D721Med (cell line): ENCODE measurements at places on chromosomes 7 and 10.

DNA sequence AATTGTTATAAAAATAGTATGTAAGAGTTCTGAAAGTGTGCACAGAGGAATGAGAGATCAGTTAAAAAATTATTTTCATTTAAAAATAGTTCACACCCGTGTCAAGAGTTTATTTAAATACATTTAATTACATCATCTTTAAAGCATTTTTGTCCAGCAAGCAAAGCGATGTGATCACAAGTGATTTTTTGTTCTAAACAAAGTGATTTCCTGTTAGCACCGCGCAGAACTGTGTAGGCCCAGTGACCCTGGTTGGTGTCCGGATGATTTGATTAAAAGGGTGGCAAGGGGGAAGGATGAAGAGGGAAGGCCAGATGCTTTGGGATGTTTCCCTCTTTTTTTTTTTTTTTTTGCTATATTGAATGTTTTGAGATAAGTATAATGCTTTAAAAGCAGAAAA, 227.8 kb upstream of the PITRM1 start:
- no peak for DNase-seq

DNA sequence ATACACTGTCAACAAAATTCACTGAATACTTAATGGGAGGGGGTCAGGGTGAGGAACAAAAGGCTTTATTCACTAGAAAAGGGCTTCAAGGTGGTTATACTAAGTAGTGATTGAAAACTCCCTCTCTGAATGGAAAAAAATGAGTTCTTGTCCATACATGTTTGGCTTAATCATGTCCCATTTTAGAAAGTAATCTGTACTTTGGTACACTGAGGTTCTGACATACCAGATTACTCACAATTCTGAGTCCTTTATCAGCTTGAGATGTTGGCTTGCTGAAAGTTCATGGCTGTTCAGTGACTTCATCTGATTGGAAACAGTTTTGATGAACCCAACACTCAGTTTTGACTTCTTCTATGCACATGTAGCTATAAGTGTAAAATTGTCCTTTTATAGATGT, 12.8 kb upstream of the NOBOX start:
- no peak for DNase-seq

GRCh38 chr7:30057741-30058140, 29.5 kb downstream of the PLEKHA8 start:
- no peak for DNase-seq

DNA sequence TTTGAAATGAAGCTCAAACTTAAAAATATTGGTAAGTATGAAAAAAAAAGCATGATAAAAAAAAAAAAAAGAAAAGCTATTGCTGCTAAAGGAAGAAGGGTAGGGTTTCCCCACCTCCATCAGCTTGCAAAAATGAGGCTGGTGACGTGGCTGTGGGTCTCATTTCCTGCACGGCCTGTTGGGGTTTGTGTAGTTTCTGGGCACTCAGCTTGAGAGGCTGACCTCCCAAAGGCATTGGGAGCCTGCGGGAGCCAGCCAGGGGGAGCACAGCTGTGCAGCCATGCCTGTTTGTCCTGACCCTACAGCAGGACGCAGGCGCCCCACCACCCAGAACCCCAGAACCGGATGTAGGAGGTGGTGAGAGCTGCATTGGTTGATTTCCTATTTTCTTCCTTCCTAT, 48.8 kb upstream of the CARD11 start:
- no peak for DNase-seq

GRCh38 chr7:137545059-137545716, 201.7 kb upstream of the PTN start:
- DNase-seq = no peak

DNA sequence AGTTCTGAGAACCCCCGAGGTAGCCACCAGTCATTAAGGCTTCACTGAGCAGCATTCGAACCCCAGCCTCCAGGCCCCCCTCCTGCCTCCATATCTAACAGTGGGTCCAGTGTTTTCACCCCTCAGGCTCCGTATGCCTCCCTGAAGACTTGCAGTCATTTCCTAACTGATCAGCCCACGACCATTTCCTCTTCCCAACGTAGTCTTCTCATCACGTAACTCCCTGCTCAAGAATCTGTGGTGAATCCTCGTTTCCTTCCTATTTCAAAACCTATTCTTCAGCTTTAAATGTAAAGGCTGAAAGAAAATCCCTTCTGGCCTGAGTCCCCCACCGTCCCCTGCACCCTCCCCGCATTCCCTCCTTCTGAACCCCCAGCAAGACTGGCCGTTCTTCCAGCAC, 21.1 kb downstream of the FRMD4A start:
- DNase-seq = no peak

GRCh38 chr10:101446071-101446470, 92.1 kb downstream of the BTRC start:
- no peak for DNase-seq

- DNase-seq = no peak
These were observed 8.6 kb upstream of the LRRN3 start for GRCh38 chr7:111082351-111082750.

- DNase-seq = no peak
These were observed 458.8 kb upstream of the GHITM start for GRCh38 chr10:83680470-83680891.

- DNase-seq = no peak
These were observed 16.2 kb upstream of the GIMAP8 start for GRCh38 chr7:150434240-150434639.

GRCh38 chr7:50791938-50792341, 9.2 kb upstream of the GRB10 start:
- DNase-seq = no peak

DNA sequence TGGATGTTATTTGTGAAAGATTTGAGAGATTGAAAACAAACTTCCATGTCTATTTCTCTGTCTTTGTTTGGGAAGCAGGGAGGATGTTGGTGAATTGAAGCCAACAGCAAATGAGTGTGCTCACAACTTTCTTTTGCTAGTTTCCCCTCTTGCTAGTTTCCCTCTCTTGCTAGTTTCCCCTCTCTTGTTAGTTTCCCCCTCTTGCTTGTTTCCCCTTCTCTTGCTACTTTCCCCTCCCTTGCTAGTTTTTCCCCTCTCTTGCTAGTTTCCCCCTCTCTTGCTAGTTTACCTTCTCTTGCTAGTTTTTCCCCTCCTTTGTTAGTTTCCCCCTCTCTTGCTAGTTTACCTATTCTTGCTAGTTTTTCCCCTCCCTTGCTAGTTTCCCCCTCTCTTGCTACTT, 613.3 kb downstream of the LRMDA start:
- no peak for DNase-seq

- no peak for DNase-seq
These were observed 645 bp upstream of the SIRT1 start for GRCh38 chr10:67883710-67884312.

DNA sequence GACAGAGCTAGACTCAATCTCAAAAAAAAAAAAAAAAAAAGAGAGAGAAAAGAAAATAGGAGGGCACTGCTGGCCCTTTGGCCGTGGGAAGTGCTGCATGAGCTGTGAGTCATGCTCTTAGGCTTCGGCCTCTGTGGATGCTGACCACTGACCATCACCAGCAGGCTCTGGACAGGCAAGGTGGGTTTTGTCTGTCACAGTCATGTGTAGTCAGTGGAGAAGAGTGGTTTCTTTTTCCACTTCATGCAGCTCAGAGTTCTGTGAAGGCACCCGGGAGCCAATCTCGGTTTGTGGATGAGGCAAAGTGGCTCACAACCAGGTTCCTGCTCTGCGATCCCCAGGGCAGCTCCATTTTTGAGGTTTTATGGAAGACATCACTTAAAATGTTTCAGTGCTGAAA, 58.1 kb downstream of the PRTFDC1 start:
- no peak for DNase-seq

DNA sequence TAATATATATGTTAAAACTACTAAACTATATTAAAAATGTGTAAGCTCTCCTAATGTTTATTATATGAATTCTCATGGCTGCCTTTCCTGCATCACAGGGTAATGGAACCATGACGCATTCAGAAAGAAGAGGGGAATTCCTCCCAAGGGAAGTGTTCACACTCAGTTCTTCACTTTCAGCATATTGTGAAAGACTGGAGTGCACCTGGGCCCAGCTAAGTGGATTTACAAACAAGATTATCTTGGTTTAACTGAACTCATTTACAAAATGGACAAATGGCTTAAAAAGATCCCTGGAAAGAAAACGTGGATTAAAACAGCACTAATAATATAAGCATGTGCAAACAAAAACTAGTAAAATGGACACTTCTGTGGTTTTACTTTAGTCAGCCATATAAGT, 149.8 kb downstream of the DOCK4 start:
- DNase-seq = peak; percentile 24

GRCh38 chr10:1467334-1468076, 269.8 kb downstream of the ADARB2 start:
- no peak for DNase-seq

- no peak for DNase-seq
These were observed 927 bp upstream of the ALOX5 start for GRCh38 chr10:45373003-45373575.

DNA sequence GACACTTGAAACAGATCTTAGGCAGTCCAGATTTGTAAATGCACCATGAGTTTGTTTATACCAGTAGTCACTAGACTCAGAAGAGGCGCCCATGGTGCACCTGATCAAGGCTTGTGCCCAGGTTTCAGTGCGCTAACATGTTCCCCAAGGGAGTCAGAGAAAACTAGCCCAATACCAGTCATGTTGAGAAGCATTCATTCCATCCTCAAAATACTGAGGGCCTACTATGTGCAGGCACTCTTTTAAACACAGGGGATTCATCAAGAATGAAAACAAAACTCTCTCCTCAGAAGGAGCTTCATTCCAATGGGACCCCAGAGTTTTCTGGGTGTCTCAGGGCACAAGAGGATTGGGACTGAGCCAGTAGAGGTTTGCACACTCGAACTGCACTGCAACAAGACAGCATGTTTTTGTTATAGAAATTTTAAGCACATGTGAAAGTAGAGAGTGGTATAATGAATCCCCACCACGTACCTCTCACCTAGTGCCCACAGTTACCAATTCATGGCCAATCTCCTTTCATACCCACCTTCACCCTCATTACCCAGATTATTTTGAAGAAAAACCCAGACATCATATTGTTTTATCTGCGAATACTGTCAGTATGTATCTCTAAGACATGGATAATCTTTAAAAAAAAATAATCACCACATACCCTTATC, 55.0 kb upstream of the ARID5B start:
- DNase-seq = no peak

DNA sequence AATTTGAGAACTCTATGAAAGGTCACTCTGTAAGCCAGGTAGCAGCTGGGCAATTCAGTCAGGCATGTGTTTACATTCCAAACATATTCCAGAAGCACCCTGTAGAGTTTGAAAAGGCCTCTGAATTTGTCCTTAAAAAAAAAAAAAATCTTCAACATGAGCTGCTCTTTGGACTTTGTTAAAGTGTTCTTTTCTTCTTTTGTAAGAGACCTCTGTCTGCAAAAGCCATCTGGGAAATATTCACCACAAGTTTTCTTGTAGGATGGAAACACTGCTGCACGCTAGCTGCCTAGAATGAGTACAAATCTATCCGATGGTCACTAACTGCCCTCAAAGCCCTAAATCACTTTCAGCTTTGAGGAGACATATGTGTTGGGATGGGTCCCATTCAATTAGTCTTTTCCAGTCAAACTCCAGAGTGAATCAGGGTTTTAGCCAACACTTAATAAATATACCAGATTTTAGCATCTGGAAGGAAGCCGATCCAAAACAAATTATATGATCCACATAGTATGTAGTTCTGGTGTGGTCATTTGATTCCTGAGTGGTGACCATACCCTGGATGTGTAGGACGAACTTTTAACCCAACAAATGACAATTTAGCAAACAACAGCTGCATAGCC, 85.9 kb downstream of the CD36 start:
- DNase-seq = no peak

DNA sequence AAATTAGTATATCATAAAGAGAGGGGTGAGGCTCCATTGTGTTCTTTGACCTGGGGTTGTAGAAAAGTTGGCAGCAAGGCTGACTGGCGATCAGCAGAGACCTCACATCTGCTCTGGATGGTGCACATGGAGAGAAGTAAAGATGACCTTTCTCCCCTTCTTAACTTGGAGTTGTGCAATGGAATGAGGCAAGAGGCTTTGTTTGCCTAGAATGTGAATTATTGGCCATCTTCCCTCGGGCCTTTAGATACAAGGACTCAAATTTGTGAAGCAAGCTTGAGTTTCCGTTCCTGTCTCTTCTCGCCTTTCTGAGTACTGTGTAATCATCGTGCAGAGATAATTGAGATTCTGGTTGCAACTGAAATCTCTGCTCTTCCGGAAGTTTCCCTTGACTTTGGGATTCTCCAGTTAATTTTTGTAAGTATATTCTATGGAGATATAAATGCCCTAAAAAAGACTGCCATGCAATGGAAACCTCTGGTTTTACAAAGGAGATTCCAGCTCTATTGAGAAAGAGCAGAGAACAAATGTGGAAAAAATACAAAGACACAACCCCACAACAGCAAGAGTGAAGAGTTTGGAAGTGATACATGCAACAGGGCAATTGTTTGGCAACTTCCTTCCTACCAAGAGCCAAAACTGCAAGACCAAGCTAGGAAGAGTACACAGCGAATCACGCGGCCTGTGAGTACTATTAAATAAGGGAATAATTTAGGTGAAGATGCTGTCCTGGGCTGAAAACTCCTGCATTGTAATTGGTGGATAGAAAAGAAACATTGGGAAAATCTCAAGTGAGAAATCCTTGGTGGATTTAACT, 542.3 kb upstream of the NRP1 start:
- DNase-seq = no peak

- no peak for DNase-seq
These were observed 13.4 kb upstream of the CRYGN start for GRCh38 chr7:151453326-151453791.

DNA sequence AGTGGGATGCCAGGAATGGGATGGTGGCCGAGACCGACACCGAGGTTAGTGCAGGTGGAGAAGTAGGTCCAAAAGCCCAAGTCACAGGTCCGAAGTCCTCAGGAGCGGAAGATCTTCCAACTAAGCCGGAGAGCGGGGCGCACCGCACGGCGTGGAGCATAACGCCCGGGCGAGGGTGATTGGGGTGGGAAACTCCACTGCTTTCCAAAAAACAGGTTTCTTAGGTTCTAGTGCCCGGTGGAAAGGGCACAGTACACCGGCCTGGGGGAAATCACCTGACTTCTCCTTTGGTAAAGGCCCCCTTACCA, 11.4 kb upstream of the SPAG6 start:
- DNase-seq = no peak

DNA sequence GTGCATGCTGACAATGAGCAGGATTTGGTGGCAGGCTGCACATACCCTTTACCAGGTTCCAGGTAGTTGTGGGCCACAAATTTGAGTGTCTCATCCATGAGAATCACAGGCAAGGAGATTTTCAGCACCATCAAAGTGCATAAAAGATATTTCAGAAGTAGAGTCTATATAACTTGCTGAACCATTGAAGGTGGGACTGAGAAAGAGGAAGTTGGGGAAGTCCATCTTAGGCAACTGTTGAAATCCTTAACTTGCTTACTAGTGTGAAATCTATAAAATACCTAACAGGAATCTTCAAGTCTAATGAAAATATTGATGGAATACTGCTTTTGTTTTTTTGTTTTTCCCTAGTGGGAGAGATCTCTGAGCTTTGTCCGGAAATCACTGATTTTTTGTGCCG, 325.1 kb upstream of the PLXDC2 start:
- no peak for DNase-seq

GRCh38 chr10:12588091-12588860, 238.9 kb downstream of the CAMK1D start:
- DNase-seq = no peak

- no peak for DNase-seq
These were observed 199.2 kb downstream of the SLC25A13 start for GRCh38 chr7:96122746-96123145.
